ENCODE measurements at places on chromosomes 3 and 15. TPM values are rescaled to one million over a fixed set of nuclear protein-coding genes. Genes with fewer than 3 reads are reported as not detected.

Gene GOLGA8H
- total RNA-seq, result not detected

Gene GPR15
- total RNA-seq, result not detected

DNA sequence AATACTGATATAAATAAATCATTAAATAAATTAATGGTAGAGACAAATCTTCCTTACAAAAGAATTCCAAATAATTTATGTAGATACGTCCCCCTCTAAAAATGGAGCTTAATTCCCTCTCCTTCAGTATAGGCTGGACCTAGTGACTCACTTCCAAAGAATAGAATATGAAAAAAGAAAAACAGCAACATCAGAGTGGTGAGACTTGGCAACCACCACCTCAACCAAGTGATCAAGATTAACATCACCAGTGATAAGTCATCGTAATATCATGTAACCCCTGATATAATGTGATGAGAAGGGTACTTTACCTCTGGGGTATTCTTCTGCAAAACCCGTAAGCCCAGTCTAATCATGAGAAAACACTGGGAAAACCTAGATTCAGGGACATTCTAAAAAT, 13.4 kb downstream of the GOLGB1 start:
- no peak overlapping the region for H3K4me3 ChIP-seq
- no peaks in the 10 kb centered on the region for H3K27me3 ChIP-seq
- no peaks in the 10 kb centered on the region for H3K36me3 ChIP-seq
- DNase-seq, result no peak
- no peak overlapping the region for H3K27ac ChIP-seq
- no peaks in the 10 kb centered on the region for H3K4me1 ChIP-seq

DNA sequence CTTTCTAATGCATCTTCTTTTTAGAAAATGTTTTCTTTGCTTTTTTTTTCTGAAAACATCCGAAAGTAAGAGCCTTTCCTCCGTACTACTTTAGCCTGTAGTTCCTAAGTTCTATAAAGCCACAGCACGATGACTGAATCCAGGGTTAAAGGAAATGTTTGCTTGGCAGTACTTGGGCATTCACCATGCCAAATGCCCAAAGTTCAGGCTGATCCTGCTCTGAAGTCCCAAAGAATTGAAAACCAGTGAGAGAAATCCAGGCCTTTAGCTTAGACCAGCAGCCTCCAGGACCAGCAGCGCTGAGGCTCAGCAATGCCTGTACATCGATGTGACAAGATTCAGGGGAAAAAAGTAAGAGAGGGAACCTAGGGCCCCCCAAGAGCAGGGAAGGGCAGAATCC, 35.1 kb downstream of the CCK start:
- H3K27ac ChIP-seq, result no peak overlapping the region
- H3K4me3 ChIP-seq, result no peak overlapping the region

- no peak overlapping the region for H3K4me3 ChIP-seq
- no peak overlapping the region for H3K27ac ChIP-seq
- no peaks in the 10 kb centered on the region for H3K36me3 ChIP-seq
- DNase-seq, result no peak
Measured at GRCh38 chr3:177330779-177331178, 133.5 kb upstream of the TBL1XR1 start.

DNA sequence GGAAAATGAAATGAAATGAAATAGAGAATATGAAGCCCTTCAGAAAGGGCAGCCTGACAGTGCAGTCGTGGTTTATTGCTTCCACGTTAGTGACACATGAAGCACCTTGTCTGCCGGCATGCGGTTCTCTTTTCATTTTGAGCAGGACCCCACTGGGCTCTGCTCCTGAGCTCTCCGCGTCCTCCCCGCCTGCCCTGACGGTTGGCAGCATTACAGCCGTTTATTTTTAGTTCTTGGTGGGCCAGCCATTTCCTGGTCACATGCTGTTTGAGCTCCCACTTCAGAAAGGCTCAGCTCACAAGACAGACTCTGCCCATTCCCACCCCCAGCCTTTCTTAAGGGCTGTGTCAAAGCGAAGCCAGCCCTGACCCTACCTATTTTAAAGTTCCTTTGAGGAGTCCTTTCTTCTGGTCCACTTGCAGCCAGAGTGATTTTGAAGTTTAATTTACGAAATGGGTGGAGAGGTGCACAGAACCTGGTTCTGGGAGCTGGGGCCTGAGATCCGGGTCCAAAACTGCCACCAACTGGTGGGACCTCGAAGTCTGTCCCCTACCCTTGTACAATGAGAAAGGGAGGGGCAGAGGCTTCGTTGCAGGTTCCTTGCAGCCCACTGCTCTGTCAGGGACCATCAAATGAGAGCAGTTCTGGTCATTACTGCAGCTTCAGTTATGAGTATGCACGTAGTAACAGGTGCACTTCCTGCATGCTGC, 60.1 kb downstream of the MGLL start:
- H3K4me3 ChIP-seq, result no peak overlapping the region
- H3K4me1 ChIP-seq, result peaks cover 22% of the 10 kb centered on the region
- no peaks in the 10 kb centered on the region for H3K27me3 ChIP-seq
- no peak overlapping the region for H3K27ac ChIP-seq
- H3K36me3 ChIP-seq, result no peaks in the 10 kb centered on the region

GRCh38 chr3:114673481-114673880, 379.7 kb downstream of the TIGIT start:
- peaks cover 8% of the 10 kb centered on the region for H3K4me1 ChIP-seq
- no peak overlapping the region for H3K27ac ChIP-seq
- H3K36me3 ChIP-seq, result no peaks in the 10 kb centered on the region
- DNase-seq, result no peak

DNA sequence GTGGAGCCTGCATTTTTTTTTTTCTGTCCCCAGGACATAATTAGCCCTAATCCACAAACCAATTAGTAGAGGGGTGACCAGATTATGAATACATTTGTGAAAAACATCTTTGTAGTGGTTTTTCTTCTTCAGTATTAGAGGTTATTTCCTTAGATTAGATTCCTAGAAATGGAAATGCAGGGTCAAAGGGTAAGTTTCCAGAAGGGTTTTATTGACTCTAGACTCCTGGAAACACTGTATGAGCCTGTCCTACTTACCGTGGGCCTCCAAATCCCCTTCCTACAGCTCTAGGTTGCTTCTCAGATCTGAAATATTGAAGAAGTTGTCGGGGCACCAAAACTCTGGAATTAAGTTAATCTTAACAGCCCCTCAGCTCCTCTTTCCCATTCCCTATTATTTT, 22.4 kb downstream of the SQOR start:
- peak overlapping the region; percentile 8 for H3K27ac ChIP-seq
- H3K4me3 ChIP-seq, result no peak overlapping the region
- H3K36me3 ChIP-seq, result peaks cover 5% of the 10 kb centered on the region
- no peaks in the 10 kb centered on the region for H3K27me3 ChIP-seq

DNA sequence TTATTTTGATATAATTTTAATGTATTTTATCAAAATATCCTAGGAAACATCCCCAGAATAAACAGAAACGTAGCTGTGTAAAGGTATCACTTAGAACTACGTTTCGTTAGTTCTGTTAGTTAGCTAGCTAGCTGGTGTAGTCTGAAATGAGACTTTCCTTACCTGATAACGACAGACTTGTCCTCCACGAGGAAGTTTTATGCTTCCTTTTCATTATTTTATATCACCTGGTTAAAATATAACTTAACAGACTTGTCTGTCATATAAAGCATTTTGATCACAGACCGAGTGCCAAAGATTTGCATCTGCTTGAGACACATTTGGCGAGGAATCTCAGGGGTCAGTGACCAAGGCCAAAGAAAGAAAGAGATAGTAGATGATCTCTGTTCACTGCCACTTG, 829.5 kb downstream of the VGLL3 start:
- H3K4me3 ChIP-seq, result no peak overlapping the region
- no peaks in the 10 kb centered on the region for H3K4me1 ChIP-seq
- no peak for DNase-seq
- H3K27me3 ChIP-seq, result no peaks in the 10 kb centered on the region
- no peaks in the 10 kb centered on the region for H3K36me3 ChIP-seq
- no peak overlapping the region for H3K27ac ChIP-seq

GRCh38 chr3:193560870-193561269, 6.2 kb upstream of the ATP13A4 start:
- no peak overlapping the region for H3K4me3 ChIP-seq
- H3K27ac ChIP-seq, result no peak overlapping the region
- DNase-seq, result no peak
- no peaks in the 10 kb centered on the region for H3K27me3 ChIP-seq
- H3K36me3 ChIP-seq, result peaks cover 5% of the 10 kb centered on the region
- peaks cover 34% of the 10 kb centered on the region for H3K4me1 ChIP-seq

DNA sequence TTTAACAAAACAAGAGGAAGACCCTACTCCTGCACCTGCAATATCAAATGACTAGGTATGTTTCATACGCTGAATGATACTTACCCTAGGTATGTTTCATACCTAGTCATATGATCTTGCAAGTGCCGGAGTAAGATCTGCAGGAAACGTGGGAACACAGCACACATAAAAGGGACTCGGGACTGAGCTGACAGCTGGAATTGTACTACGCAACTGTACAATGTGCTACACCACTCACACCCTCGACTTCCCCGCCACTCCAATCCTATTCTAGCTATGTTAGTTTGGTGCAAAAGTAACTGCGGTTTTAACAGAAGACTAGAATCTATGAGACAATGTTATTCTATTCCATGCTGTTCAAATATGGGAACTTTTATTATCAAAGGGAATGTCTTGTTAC, 22.0 kb downstream of the CRBN start:
- H3K36me3 ChIP-seq, result peaks cover 41% of the 10 kb centered on the region
- no peaks in the 10 kb centered on the region for H3K27me3 ChIP-seq
- DNase-seq, result no peak
- H3K27ac ChIP-seq, result no peak overlapping the region

- H3K4me1 ChIP-seq, result peaks cover 18% of the 10 kb centered on the region
- no peak for DNase-seq
- H3K27me3 ChIP-seq, result peaks cover 33% of the 10 kb centered on the region
- H3K27ac ChIP-seq, result peak overlapping the region; percentile 67
Measured at GRCh38 chr3:129429080-129429451, 630 bp upstream of the EFCAB12 start.

DNA sequence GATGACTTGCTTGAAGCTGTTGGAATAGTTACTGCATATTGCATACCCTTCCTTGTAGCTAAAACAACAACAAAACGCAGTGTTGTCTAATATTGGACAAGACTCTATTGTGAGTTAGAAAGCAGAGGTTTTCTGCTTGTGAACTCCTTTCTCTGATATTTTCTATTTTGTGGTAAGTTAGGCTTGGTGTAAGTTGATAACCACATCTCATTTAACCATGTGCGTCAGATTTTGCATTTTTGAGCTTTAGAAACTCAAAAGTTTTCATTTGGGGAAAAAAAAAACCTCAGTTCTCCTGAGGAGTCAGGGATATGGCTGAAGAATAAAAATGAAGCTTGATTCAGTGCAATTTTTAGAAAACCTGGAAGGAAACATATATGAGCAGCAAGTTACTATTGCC, 1.5 kb downstream of the ARIH1 start:
- no peak for DNase-seq
- peaks cover 71% of the 10 kb centered on the region for H3K36me3 ChIP-seq
- peak overlapping the region; percentile 98 for H3K27ac ChIP-seq

GRCh38 chr3:126287171-126287535, 70.1 kb downstream of the KLF15 start:
- no peaks in the 10 kb centered on the region for H3K4me1 ChIP-seq
- peaks cover 8% of the 10 kb centered on the region for H3K36me3 ChIP-seq
- no peak overlapping the region for H3K27ac ChIP-seq

DNA sequence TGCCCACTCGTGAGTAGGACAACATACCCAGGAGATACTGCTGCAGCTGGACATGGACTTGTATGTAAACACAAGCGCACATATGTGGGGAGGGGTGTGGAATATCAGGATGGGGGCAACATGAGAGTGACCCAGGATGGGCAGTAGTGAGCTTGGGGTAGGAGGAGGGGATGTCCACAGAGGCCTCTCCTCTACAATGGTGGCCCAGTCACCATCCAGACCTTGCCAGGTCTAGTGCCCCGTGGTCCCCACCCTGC, 266 bp upstream of the ZBTB47 start:
- H3K27ac ChIP-seq, result peak overlapping the region; percentile 60
- no peaks in the 10 kb centered on the region for H3K27me3 ChIP-seq
- DNase-seq, result no peak
- H3K4me1 ChIP-seq, result peaks cover 20% of the 10 kb centered on the region

GRCh38 chr15:96247621-96248305, 82.7 kb upstream of the NR2F2 start:
- no peak for DNase-seq
- no peak overlapping the region for H3K27ac ChIP-seq
- peaks cover 33% of the 10 kb centered on the region for H3K4me1 ChIP-seq
- H3K36me3 ChIP-seq, result peaks cover 19% of the 10 kb centered on the region
- no peak overlapping the region for H3K4me3 ChIP-seq

DNA sequence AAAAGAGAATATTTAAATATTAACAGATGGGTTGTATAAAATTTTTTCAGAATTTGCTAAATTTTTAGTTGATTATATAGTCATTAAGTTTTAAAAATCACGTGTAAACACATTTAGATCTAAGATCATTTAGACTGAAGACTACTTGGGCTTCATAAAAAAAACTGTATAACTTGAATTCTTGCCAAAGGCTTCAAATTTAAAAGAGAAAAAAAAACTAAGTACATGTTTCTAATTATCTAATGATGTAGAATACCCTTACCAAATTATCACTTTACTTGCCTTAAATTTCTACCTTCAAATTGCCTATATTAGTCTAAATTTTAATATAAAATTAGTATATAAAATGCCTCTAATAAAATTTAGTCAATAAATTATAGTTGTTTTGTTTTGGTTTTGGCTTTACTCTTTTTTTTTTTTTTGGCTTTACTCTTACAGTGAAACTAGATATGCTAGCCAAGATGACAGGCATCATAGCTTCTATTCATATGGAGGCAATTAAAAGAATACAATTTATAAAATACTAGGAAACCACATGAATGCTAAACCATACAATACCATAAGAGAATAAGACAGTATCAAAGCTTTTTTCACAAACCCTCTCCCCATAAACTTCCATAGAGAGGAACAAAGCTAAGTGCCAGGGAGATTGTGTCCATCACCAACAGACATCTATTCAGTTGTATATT, 183.1 kb upstream of the KCNMB2 start:
- DNase-seq, result no peak
- no peak overlapping the region for H3K4me3 ChIP-seq
- H3K36me3 ChIP-seq, result no peaks in the 10 kb centered on the region
- H3K27me3 ChIP-seq, result no peaks in the 10 kb centered on the region
- H3K4me1 ChIP-seq, result peaks cover 8% of the 10 kb centered on the region
- H3K27ac ChIP-seq, result no peak overlapping the region

DNA sequence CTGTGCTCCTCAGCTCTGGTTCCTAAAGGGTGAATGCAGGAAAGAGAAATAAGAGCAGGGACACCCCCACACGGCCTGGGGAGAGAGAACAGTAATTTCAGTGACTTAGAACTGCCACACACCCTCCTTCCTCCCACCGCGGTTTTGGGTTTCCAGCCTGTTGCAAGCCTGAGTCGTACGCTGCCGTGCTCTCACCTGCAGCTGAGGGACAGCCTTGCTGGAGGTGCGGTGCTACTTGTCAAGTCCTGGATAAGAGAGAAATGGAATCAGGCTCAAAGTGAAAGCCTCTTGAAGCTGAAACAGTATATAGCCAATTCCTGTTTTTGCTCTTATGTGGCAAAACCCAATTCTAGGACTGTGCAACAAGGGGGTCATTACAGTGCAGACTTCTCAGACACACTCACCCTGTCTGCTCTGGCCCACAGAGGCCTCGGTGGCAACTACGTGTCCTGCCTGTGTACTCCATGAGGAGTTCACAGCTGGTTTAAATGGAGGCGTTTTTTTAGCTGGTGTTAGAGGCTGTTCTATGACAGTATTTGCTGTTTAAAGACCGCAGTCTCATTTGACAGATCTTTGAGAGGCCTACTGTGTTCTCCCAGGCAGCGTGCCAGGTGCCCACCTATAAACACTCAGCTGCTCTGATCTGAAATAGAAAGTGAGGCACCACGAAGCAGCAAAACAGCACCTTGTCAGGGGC, 42.9 kb downstream of the TBC1D2B start:
- H3K4me3 ChIP-seq, result no peak overlapping the region
- no peaks in the 10 kb centered on the region for H3K4me1 ChIP-seq
- peaks cover 4% of the 10 kb centered on the region for H3K36me3 ChIP-seq
- H3K27me3 ChIP-seq, result no peaks in the 10 kb centered on the region
- DNase-seq, result no peak
